ENCODE measurements at places on chromosomes 11 and 22. TPM values are rescaled to one million over a fixed set of nuclear protein-coding genes. Genes with fewer than 3 reads are reported as not detected.

GRCh38 chr11:96105197-96105895 is 181.4 kb upstream of the MTMR2 start:
- no peak overlapping the region for H3K27ac ChIP-seq
- H3K4me3 ChIP-seq = no peak overlapping the region
- H3K36me3 ChIP-seq = no peaks in the 10 kb centered on the region
- peaks cover 4% of the 10 kb centered on the region for H3K4me1 ChIP-seq

The PIH1D2 gene
- polyA plus RNA-seq = 5.9 TPM

The DCDC1 gene
- polyA plus RNA-seq = 0.76 TPM

The LRRC32 gene
- polyA plus RNA-seq = 6.3 TPM

The MAPK8IP1 gene
- 3.9 TPM for polyA plus RNA-seq

Data from cardiac muscle cell (in vitro differentiated cells and primary cell).